ENCODE measurements at places on chromosomes 2 and 18.

- DNase-seq = no peak
Measured at GRCh38 chr18:11747731-11748130, 58.7 kb downstream of the GNAL start.

DNA sequence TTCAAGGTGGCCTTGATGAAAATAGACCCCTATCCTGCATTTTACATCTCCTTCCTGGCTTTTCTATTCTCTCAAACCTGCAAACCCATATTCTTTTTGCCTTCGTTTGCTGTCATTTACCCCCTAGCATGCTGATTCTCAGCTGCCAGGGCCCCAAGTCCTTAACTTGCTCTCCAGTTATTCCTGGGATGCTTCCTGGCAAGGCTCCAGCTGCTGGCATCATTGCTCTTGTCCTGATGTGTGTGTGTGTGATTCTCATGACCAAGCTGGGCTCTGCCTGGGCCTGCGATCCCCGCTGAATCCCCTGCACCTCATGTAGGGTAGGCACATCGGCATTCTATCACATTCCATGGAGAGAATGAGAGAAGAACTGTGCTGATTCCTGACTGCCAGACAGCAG, 11.9 kb downstream of the NPAS2 start:
- no peak for DNase-seq

GRCh38 chr2:188645986-188646385, 328.2 kb upstream of the COL3A1 start:
- no peak for DNase-seq

DNA sequence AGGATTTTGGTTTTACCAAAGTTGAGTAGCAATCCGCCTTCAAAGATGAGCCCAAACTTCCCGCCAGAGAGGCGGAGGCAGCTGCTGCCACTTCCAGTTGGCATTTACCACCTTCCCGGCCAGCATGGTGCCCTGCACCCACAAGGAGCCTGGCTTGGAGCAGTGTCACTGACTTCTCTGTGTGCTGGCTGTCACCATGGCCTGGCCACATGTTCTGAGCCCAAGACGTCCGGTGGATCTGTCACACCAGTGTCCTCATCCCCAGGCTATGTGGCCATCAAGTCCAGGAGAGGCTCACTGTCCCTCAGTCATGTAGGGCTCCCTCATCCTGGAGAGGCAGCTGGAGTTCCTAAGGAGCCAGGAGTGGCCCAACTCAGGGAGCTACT, 100.6 kb downstream of the ACKR3 start:
- no peak for DNase-seq

DNA sequence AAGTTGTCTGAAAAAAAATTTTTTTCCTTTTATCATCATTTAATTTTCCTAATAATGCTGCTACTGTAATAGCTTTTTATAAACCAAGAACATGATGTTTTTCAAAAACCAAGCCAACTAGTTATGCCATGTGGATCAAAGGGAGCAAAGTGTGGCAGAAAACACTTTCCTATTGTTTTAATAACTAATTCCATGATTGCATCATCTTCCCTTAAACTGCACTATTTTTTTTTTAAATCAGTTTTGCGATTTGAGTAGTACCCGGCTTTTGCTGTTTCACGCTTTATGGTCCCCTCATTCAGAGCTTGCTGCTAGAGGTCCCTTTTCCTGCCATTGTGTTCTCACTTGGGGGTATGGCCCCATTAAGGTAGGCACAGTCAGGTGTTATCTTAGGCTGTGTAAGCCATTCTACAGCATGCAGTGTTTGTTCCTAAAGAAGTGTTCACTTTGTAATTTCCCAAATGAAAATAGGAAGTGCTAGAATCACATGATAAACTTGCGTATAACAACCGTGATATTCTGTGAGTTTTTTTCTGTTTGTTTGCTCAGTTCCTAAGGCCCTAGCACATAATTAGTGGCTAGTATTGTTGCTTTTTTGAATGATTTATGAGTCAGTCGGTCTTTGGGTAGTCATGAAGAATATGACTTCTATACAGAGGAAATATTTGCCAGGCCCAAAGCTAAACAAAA, 225.8 kb downstream of the PTGR3 start:
- peak; percentile 19 for DNase-seq

DNA sequence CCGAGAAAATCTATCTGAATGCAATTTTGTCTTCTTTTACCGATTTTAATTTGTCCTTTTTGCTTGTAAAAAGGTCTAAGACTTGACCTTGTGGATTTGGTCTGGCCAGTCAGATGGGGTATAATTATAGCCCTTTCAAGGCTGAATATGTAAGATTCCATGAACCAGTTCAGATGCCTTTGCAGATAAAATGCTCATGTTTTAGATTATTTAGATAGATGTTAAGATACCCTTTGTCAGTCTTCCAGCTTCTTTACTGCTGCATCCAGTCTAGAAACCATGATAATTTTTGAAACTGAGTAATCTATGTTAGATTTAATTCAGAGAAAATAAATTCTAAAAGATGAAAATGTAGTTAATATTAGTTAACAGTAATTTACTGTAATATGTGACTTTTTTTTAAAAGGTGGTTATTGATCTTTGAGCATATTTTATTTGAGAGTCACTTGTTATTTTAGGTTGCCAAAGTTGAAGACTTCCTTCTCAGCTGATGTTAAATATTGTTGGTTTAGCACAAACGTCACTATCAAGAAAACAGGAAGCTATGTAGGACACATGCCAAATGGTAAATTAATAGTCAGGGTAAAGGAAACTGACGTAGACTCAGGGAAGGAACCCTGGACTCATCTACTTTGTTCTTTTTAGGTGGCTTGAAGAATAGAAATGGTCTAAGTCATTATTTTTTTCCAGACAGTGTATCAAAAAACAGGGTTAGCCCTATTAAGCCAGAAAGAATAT, 29.8 kb downstream of the BABAM2 start:
- DNase-seq = peak; percentile 89

- no peak for DNase-seq
Measured at GRCh38 chr2:41722668-41723369, 325.0 kb upstream of the PKDCC start.

DNA sequence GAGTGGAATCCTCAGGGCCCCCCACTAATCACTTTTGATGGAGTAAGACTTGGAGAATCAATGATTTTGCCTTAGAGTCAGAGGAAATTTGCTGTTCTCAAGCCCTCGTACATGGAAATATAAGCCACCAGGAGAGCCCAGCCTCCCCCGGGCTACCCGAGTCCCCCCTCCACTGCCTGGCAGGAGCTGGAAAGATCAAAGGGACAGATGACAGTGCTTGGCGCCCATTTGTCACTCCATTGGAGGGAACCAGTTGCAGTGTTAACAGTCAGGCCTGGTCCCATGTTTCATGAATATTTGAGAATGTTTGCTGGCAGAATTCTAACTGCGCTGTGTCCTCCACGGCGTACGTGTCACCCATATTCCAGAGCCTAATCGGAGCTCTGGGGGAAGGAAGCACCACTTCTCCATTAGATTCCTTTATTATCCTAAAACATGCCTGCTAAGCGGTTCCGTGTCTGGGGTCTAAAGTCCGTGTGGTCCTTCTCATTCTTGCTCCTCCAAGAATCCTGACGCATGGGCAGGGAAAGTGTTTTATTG, 202.4 kb downstream of the KLHL29 start:
- no peak for DNase-seq

DNA sequence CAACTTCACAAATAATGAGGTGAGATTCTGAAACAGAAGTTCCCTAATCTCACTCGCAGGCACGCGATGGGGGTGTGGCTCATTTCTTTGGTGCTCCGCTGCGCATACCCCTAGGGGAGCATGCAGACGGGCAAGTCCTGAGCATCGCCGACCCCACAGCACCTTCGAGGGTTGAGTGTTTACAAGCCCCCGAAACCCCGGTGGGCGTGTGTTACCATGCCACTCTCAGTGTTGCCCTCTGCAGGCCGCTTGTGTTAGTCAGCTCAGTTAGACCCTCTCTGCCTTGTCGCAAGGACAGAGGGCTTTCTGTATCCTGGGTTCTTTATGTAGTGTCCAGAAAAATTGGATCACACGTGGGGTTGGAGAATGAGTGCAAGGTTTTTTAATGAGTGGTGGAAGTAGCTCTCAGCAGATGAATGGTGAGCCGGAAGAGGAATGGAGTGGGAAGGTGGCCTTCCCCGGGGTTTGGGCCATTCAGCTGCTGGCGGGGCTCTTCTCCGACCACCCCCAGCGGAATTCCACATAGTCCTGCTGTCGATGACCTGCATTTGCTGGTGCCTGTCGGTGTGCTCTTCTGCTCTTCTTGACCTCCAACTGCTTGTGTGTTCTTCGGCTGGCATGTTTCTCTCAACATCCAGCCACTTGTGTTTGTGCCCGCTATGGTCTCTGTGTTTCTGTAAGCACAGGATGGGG, 191.3 kb downstream of the RPRM start:
- DNase-seq = peak; percentile 8

DNA sequence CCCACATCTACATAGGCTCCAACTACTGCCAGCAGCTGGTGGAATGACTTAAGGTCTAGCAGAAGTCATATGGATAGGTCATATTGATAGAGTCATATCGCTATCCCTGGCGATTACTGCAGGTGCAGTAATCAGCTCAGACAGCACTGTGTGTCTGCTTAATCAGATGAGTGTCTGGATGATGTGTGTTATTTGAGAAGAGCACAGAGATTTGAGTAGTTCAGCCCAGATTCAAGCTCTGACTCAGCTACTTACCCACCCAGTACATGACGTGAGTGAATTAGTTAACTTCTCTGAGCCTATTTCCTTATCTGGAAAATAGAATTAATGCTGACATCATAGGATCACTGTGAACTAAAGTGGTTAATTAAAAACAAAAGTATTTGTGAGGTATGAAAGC, 78.9 kb downstream of the EHD3 start:
- no peak for DNase-seq

GRCh38 chr18:36284671-36285295, 12.7 kb upstream of the FHOD3 start:
- peak; percentile 84 for DNase-seq

DNA sequence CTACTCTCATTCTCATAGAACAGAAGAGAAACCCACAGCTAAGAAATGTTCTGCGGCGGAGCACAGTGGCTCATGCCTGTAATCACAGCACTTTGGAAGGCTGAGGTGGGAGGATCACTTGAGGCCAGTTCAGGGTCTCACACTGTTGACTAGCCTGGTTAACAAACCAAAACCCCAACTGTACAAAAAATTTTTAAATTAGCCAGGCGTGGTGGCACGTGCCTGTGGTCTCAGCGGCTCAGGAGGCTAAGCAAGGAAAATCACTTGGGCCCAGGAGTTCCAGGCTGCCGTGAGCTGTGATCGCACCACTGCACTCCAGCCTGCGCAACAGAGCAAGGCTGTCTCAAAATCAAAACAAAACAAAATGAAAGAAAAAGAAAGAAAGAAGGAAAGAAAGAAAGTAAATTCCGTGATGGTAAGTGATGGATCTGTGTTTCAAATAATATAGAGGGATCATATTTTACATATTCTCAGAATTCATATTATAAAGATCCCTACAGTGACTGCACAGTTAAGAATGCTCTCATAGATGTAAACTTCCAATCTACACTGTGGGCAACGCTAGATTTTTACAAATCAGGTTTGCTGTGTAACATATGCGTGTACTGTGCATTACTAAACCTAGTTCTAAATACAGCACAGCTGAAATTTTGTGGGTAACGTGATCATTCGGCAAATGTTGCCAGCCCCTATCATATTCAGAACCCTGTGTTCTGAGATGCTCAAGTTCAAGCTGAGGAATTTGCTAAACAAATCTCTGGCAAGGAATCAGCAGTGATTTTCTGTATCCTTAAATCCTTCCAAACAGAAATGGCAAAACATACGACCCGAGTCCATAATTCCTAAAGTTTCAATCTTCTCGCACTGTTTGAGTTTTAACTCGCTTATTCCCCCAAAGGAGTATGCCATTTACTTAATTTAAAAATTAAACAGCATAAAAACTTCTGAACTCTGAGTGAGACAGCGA, 1.2 kb upstream of the RAB12 start:
- DNase-seq = no peak

- peak; percentile 21 for DNase-seq
Measured at GRCh38 chr2:43724728-43725526, 48.7 kb upstream of the C1GALT1C1L start.

DNA sequence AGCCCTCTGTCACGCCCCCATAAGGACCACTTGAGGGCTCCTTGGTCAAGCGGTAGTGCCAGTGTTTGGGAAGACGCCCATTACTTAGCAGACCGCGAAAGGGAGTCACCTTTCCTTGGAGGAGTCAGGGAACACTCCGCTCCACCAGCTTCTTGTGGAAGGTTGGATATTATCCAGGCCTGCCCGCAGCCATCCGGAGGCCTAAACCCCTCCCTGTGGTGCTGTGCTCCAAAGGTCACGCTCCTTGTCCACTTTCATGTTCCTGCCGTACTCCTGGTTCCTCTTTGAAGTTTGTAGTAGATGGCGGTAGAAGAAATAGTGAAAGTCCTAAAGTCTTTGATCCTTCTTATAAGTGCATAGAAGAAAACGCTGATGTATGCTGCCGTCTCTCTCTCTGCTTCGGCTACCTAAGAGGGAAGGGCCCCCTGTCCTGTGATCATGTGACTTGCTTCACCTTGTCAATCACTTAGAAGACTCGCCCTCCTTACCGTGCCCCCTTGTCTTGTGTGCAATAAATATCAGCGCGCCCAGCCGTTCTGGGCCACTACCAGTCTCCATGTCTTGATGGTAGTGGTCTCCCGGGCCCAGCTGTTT, 1.7 kb upstream of the CATIP start:
- DNase-seq = no peak

DNA sequence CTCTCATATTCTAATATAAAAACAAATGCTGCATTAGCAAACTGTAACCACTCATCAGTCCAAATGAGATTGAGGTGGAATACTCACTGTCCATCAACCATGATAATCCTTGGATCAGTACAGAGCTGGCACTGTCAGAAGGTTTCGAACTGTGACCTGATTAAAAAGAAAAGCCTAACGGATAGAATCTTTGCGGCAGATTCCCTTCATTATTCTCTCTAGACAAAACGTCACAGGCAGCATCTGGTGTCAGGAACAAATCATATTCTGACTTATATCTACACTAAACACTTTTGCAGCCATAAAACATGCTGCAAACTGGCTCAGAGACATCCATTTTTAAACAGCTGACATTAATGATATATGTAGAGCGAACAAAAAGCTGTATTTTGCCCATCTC, 677.7 kb upstream of the NXPH2 start:
- DNase-seq = no peak

DNA sequence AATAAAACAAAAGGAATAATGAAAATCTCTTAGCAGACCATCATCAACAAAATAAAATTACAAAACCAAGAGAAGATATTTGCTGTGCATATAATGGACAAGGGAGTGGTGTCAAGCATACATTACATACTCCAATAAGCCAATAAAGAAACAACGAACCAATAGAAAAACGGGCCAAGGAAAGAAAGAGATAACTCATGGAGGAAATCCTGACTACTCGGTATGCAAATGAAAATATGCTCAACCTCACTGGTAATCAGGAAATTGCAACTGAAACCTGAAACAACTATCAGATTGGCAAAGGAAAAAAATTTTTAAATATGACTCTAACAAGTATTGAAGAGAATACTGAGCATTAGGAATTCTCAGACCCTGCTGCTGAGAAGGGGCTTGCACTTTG, 84.7 kb downstream of the BCL2 start:
- no peak for DNase-seq

DNA sequence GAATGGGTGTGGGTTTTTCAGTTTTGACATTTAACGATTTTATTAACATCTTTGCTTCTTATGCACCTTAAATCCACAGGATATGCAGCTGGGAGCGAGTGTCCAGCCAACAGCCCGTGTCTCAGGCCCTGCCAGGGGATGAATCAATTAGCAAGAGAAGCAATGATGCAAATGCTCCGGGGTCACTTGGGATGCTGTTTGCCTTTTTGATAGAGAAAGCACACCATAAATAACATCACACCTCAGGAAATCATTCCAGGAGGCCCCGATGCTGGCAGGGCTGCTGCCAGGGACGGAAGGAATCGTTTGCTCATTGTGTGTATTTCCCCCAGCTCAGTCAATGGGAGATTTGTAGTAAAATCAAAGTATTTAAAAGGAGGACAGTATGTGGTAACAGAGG, 394.0 kb upstream of the HNRNPA3 start:
- DNase-seq = no peak
